ENCODE measurements at places on chromosomes 4 and X.

DNA sequence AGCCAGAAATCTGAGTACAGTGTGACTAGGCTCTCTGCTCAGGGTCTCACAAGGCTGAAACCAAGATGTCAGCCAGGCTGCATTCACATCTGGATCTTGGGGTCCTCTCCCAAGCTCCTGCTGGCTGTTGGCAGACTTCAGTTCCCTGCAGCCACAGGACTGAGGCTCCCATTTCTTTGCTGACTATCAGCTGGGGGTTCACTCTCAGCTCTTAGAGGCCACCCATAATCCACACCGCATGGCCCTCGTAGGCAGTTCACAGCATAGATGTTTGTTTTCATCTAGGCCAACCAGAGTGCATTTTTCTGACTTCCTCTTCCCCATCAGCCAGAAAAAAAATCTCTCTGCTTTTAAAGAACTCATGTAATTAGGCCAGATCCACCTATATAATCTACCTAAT, 8.2 kb upstream of the WDR44 start:
- no peak for DNase-seq

GRCh38 chr4:171565130-171565788, 247.9 kb upstream of the GALNTL6 start:
- no peak for DNase-seq

GRCh38 chr4:6493658-6494304, 21.4 kb upstream of the PPP2R2C start:
- no peak for DNase-seq

GRCh38 chrX:115553171-115553570, 7.8 kb upstream of the PLS3 start:
- DNase-seq: no peak

DNA sequence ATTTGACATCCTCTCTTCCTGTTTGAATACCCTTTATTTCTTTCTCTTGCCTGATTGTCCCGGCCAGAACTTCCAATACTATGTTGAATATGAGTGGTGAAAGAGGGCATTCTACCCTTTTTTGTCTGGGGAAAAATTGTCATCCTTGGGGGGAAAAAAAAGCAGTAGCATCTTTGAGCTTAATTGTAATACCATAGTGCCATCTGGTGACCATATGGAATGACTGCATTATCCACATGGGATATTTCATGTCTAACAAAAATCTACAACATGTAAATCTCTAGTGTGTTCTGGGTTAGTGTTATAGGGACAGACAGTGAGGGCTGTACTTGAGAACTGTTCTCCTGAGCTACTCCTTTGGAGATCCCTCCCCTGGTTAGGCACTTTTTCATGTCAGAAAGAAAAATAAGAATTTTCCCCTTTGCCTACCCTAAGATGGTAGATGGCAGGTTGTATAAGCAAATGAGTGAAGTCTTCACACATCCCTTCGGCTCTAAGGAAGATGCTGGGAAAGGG, 26.0 kb downstream of the CAPN6 start:
- DNase-seq: no peak

- no peak for DNase-seq
Measured at GRCh38 chr4:172787111-172787510, 381.5 kb upstream of the GALNT7 start.

DNA sequence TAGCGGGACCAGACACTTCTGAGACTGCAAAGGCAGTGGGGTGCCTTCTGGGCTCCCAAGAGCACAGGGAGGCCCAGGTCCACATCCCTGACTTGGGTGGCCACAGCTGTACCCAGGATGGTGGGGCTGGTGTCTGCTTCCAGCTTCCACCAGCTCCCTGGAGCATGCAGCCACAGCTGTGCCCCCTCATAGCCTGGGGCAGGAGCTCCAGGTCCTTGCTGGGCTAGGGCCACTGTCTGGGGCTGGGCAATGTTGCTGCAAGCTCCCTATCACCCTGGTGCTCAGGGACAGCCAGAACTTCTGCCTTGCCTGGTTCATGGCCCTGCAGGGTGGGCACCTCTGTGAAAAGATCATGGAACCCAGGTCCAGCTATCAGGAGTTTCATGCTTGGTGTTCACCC, 673.9 kb downstream of the SH3BGRL start:
- DNase-seq: no peak

- DNase-seq: no peak
Measured at GRCh38 chr4:163707873-163708272, 213.4 kb downstream of the TMA16 start.

DNA sequence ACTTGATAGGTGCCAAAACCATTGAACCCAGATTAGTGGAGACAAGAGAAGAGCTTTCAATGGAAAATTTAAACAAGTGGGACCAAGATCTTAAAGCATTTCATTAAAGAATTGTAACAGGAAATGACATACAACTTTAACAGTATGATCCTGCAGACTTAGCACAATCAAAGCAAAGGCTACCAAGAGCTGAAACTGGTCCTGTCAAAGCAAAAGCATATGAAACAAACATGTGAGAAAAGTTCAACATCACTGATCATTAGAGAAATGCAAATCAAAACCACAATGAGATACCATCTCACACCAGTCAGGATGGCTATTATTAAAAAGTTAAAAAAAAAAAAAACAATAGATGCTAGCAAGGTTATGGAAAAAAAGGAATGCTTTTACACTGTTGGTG, 425.6 kb downstream of the IL1RAPL1 start:
- DNase-seq: no peak

DNA sequence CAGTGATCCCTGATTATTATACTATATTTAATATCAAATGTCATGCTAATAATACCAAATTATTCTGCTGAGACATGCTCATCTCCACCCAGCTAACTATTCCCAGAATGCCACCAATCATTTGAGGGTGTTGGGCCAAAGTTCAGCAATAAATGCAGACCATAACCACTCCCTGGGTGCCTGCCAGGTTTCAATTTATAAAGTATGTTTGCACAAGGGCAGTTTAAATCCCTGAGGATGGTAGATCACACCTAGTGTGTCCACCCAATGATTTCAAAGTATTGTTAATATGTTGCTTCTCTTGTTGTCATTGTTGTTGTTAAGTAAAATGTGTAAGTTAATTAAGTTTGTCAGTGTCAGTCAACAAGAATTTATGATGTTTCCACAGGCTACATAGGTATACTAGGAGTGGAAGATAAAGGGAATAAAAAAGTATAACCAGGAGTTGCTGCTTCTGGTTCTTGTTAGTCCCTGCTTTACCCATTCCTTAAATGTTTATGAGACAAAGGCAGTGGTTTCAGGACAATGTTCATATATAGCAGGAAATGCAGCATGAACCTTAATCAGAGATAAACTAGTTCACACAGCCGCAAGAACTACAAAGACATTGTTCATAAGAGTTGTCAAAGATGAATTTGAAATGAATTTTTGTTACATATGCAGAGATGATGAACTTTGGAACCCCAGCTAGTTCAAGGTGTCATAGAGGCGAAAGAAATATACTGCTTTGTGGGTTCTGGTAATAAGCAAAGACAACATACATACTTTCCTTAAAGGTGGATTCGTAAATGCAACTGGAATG, 25.5 kb downstream of the HPGD start:
- DNase-seq: no peak

- no peak for DNase-seq
Measured at GRCh38 chr4:21592970-21593670, 355.5 kb downstream of the KCNIP4 start.

DNA sequence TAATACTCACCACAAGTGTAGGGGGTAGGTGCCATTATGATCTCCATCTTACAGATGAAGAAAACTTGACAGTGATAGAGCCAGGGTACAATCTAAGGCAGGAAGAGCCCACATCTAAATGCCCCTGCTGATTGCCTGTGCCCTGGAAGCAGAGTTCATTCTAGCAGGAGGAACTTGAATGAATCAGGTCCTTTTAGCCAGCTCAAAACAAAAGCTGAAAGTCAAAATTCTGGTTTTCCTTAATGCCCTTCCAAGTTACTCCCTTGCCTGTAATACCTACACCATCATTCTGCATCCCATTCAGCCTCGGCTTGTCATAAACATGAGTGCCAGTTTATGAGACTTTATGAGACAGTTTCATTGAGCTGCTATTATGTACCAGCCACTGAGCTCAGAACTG, 89.6 kb downstream of the SCD5 start:
- no peak for DNase-seq

DNA sequence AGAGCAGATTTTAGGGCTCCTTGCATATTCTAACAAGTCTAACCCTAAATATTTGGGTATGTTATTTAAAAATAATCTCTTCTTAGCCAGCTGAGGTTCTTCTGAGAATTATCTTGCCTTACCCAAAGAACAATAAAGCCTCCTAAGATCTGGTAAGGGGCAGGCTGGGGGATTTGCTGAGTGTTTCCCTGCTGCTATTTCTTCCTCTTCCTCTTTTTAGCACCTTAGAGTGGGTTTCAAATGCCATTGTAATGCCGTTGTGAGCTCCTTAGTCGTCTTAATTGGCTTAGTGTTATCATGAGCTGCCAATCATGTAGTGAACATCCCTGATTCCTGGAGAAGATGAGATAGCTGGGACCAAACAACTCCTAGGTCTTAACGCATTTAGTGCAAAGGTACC, 15.4 kb downstream of the STOX2 start:
- no peak for DNase-seq

DNA sequence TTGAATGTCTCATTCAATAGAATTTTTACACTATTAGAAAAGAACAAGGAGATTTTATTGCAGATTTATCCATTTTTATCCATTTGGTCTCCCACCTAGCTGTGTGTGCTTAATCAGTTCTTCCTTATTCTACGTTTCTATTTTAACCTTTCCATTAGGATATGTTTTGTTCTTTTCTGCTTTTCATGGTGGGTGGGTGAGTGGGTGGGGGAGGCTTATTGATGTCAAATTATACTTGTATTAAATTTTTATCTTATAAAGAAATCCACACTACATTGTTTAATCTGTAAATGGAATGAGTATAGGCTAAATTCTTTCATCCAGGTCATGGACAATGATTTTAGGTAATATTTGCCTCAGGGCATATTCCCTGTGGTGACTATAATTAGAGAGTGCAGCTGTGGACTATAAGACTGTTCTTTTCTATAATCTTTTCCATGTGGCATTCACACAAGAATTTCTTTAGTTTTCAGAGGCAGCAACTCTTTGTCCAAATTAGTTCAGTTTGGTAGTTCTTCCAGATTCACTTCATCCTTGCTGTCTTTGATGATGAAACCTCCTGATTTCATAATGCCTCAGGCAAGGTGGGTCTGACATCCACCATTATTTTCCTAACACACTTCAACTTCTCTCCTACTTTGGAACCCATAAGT, 2451.8 kb downstream of the PCDH7 start:
- no peak for DNase-seq

GRCh38 chrX:40201329-40201885, 103.6 kb upstream of the BCOR start:
- no peak for DNase-seq

GRCh38 chr4:136337216-136337615, 1195.1 kb downstream of the PCDH18 start:
- no peak for DNase-seq

GRCh38 chrX:83892433-83892832, 31.5 kb downstream of the CYLC1 start:
- no peak for DNase-seq

GRCh38 chr4:17109126-17109525, 210.7 kb upstream of the LDB2 start:
- no peak for DNase-seq

GRCh38 chr4:176020481-176021085, 45.1 kb upstream of the WDR17 start:
- no peak for DNase-seq

- no peak for DNase-seq
Measured at GRCh38 chrX:12439416-12439815, 301.1 kb downstream of the FRMPD4 start.

DNA sequence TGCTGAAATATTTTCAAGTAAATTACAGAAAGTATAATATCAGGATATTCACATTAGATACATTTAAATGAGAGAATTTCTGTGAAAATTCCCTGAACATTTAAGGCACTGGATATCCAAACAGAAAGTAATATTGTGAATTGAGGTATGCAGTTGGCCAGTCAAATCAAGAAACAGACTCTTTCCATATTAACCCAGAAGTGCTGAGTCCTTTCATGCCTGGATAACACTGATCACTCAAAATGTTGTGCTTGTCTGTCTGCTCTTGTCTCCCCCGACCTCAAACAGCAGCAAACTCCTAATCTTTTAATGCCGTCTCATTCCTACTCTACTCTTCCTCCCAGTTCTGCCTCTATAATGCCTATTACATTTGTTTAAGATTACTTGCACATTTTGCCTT, 51.2 kb downstream of the TBC1D9 start:
- DNase-seq: no peak

DNA sequence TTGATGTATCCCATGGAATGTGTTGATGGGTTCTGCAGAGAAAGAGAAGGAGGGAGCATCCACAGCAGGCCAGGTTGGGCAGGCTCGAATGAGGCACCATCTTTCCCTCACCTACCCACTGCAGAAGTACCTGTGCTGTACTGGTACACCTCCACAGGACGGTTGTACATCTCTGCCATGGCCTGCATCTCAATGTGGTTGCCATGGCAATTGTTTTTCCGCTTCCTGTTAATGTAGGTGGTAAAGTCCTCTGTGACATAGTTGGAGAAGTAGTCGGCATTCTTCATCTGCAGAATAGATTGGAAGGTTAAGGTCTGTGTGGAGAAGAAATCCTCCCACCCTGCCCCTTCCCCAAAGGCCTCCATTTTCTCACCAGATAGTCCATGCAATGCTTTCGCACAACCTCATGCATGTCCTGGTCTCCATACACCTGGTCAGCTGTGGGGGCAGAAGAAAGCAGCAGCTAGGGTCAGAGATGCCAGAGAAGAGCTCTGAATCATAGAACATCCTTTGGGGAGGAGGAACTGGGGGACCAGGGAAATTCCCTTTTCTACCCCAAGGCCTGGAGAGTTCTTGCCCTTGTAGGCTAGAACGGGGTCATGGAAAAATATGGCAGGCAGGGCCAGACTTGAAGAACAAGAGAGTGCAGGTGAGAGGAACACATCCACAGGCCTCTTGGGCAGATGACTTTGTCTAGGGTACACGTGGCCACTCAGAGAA, 15.9 kb upstream of the PIM2 start:
- DNase-seq: no peak

DNA sequence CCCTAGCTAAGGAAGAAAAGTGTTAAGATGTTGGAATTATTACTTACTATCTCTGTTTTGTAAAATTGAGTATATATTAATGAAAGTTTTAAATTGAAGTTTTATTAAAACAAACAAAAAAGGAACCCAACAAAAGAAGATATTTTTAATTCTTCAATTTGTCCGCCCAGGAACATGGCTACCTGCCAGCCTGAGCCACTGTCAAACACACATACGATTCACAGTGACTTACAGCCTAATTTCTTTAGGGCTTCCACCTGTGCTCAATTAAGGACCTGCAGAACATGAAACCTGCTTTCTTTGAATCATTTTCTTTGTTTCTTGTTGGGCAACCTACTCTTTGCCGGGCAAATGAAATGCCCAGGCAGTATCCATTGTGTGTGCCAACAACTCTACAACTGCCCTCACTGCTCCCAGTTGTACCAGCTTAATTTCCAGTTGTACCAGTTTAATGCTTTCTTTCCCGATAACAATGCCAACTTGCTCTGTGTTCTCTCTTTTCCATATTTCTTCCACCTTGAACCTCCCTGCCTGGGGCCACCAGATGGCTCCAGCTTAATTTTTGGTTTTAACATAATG, 181.7 kb downstream of the GBA3 start:
- DNase-seq: no peak

GRCh38 chr4:187366530-187366929, 629.0 kb upstream of the ZFP42 start:
- DNase-seq: no peak

- DNase-seq: no peak
Measured at GRCh38 chrX:56994375-56995270, 718 bp downstream of the SPIN3 start.

GRCh38 chr4:65623506-65623905, 46.8 kb downstream of the EPHA5 start:
- no peak for DNase-seq

All from activated naive CD4-positive, alpha-beta T cell (primary cell).